Suprapubic skin (tissue), 4 donors: ENCODE measurements at places on chromosomes 11 and 22.

- DNase-seq, result no peak
Measured at GRCh38 chr22:39087881-39088684, 9.0 kb upstream of the APOBEC3H start.

GRCh38 chr11:134724779-134725140 is 312.7 kb upstream of the B3GAT1 start:
- DNase-seq, result no peak

DNA sequence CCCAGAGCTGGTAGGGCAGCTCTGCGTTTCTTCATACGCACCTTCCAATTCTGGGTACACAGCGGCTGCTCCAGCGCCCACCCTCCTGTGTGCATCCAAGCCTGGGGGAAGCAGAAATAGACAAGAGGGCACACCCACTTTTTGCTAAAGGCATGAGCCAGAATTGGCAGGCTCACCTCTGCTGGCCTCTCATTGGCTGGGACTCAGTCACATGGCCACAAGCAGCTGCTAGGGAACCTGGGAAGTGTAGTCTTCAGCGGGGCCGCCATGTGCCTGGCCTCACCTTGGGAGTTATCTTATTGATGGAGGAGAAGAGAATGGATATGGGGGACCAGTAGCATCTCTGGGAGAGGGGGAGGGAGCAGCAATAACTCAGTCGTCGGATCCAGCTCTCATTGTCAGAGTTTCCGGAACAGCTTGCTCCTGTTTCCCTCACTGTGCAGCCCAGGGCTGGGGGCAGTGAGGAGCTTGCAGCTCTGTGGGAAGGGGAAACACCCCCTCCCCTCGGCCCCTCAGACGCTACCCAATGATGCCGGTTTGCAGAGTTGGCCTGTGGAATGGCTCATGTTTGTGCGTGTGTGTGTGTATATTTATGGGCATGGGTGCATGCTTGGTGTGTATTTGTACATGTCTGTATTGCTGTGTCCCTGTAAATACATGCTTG is 11.8 kb upstream of the MIEF1 start:
- peak; percentile 90 for DNase-seq

DNA sequence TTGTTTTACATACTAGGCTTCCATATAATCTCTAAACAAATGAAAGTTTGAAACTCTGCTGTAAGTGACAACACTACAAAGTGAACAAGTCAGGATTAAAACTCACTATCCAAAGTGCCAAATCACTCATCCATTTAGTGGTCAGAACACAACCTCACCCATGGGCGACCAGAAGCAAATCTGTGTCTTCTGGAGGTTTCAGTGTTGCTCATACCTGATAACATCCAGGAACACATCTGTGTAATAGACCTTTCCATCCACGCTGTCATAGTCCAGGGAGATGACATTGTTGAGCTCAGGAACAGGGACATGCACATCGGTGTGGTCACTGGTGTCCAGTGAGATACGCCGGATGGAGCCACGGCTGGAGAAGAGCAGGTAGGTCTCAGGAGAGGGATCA is 28.5 kb upstream of the CKAP5 start:
- no peak for DNase-seq

DNA sequence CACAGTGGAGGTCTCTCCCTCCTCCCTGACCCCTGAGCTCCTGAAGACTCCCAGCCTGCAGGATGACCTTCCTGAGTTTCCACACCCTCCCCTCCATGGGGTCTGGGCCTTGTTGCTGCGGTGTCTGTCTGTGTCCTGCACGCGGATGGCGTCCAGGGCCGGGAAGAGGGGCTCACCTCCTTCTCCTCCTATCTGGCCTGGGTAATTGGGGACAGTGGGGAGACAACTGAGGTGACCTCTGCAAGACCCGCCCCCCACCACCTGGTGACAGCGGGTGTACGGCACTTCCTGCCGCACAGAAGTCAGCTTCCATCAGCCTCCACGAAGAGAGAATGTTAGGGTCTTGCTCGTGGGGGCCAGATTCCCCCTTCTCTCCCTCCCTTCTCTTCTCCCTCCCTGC is 31.7 kb downstream of the LINC01488 start:
- peak; percentile 45 for DNase-seq

- DNase-seq, result peak; percentile 80
Measured at GRCh38 chr11:60951904-60952741, at the start of gene SLC15A3. TSS of gene SLC15A3 (minus strand) at chr11:60952176. CDS start at chr11:60951551, 625 bp downstream.

- DNase-seq, result no peak
Measured at GRCh38 chr11:114125959-114126358, 66.4 kb downstream of the ZBTB16 start.

GRCh38 chr22:27192135-27192829 is 534.9 kb downstream of the MIAT start:
- no peak for DNase-seq

DNA sequence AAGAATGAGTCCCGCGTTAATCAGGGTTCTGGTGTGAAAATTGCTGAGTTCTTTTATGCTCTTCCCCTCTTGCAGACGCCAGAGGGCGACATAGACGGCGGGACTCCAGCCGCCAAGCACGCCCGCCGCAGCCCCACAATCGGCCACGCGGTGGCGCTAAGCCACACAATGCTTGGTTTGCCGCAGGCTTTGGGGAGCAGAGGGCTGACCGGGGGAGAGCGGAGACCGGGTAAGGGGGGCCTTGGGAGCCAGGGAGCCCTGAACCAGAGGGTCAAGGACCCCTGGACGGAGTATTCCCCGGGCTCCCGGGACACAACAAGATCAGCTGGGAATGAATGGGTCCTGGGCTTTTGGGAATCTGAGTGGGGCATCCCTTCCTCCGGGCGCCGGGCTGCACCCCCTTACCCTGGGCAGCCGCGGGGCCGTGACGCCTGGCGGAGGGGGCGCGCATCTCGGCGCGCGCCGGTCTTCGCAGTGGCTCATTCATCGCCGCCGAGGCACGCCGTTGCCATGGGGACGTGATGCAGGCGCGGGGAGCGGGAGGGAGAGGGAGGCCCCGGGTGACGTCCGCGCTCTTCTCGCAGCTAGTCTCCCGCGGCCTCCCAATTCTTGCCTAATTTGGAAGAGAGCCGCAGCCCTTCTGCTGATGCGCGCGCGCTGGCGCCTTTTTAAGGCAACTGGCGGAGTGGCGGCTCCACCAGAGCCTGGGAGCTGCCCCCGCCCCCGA is 12.2 kb upstream of the NPAS4 start:
- peak; percentile 92 for DNase-seq

- no peak for DNase-seq
Measured at GRCh38 chr11:134624166-134624920, 212.3 kb upstream of the B3GAT1 start.

- no peak for DNase-seq
Measured at GRCh38 chr11:64060861-64061444, 25.2 kb downstream of the FLRT1 start.

- DNase-seq, result no peak
Measured at GRCh38 chr22:20459862-20460261, 22.2 kb upstream of the SCARF2 start.

- peak; percentile 84 for DNase-seq
Measured at GRCh38 chr11:73334384-73335203, 26.5 kb downstream of the ARHGEF17 start.

- DNase-seq, result peak; percentile 69
Measured at GRCh38 chr22:48940266-48941032, 887.2 kb downstream of the BRD1 start.

DNA sequence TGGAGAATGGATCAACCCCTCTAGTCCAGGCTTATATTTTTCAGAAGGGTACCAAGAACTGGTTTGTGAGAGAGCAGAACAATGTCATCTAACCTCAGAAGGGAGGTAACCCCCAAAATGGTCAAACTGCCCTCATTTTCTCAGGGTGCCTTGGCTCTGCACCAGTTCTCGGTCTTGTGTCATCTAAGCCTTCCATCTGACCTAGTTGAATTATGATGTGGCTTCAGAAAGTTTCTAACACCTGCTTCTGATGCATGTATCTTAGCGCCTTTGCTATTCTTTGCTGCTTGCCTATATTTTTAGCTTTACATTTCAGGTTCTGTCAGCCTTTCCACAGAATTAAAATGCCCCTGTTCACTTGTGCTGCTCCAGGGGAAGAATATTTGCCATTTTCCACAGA is 91.7 kb upstream of the E2F8 start:
- DNase-seq, result no peak

DNA sequence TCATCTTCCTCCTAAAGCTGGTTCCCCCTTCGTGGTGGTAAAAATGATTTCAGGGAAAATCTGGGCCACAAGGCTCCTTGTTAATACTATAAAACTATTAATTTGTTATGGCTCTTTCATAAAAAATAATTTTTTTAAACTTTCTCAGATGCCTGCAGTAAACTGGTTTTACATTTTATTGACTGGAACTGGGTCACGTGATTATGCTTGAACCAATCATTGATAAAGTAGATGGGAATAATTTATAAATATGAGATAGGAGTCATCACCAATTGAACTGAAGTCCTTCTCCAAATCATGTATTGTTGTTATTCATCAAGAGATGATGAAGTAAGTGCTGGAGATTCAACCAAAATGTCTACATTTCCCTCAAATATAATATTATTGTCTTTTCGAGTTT is 138.4 kb downstream of the SLC17A6 start:
- DNase-seq, result no peak
